ENCODE measurements at places on chromosomes 3 and 15.

- no peak for DNase-seq
Measured at GRCh38 chr3:116291141-116291540, 154.1 kb downstream of the LSAMP start.

GRCh38 chr3:14134291-14134690 is 9.4 kb downstream of the TMEM43 start:
- DNase-seq = no peak

DNA sequence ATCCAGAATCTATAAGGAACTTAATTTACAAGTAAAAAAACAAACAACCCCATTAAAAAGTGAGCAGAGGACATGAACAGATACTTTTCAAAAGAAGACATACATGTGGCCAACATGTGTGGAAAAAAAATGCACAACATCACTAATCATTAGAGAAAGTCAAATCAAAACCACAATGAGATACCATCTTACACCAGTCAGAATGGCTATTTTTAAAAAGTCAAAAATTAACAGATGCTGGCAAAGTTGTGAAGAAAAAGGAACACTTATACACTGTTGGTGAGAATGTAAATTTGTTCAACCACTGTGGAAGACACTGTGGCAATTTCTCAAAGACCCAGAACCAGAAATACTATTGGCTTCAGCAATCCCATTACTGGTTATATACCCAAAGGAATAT is 830.0 kb upstream of the ALCAM start:
- DNase-seq = no peak

- DNase-seq = no peak
Measured at GRCh38 chr3:156455839-156456238, 99.1 kb downstream of the SSR3 start.

DNA sequence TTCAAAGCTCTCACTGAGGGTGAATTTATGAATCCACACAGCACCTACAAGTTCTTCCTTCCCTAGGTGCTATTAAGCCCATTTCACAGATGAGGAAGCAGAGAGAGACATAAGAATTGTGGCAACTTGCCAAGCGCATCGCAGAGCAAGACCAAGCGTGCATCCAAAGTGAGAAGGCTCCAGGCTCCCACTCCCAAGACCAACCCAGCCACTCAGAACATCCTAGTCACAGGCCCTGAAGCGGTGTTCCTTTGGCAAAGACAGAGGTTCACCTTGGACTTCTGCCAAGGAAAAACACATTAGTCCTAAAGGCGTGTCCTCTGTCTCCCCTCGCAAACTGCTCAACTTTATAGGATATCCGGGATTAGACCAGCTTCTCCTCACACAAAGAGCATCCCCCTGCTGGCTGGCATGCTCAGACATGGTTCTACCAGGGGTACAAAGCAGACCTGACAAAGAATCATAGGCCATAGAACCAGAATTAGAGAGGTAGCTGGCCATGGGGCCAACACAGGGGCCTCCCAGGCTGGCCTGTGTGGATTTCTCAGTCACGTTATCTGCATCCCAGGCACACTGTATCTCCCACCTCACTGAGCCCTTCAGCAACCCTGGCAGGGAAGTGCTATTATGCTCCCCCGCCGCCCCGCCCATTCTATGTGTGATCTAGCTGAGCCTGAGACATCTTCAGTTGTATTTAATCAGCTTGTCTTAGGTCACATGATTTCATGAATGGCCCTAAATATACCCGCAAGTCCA is 160.2 kb downstream of the FOXP1 start:
- no peak for DNase-seq

- no peak for DNase-seq
Measured at GRCh38 chr3:112925969-112926368, 48.9 kb downstream of the CD200R1 start.

GRCh38 chr15:65666257-65666656 is 44.5 kb downstream of the SLC24A1 start:
- no peak for DNase-seq

DNA sequence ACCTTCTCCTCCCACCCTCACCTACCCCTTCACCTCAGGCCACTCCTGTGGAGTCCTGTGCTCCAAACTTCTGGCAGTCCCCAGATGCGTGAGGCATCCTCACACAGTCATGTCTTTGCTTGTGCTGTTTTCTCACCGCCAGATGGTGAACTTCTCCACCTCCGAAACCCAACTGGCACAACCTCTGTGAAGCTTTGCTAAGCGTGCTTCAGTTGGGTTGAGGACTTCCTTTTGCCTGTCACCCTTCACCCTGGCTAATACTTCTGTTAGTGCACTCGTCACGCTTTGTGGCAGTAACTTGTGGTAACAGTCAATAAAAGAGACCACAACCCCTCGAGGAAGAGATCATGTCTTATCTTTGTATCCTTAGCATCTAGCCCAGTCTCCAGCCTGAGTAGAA is 42.0 kb upstream of the SKOR1 start:
- DNase-seq = no peak

DNA sequence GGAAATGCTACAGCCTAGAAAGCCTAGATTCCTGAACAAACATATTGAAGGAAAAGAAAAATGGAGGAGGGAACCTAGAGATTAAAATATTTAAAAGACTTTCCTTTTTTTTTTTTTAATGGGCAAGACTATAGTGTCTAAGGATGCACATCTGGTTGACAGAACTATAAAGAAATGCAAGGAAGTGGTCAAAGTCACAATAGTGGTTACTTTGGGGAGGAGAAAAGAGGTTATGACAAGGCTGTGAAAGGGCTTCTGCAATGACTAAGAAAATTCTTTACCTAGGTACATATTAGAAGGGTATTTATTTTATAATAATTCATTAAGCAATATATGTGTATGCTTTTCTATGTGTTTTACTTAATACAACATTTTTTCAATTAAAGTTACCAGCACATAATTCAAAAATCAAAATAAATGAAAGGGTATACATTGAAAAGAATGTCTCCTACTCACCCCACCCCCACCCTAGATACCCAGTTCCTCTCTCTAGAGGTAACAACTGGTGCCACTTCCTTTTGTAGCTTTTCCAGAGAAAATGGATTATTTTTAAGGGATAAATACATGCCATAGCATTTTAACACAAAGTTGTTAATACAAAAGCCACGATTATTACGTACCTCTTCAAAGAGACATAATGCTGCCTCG is 70.1 kb downstream of the HERC1 start:
- no peak for DNase-seq

GRCh38 chr15:89128320-89129122 is 40.3 kb downstream of the ABHD2 start:
- no peak for DNase-seq

GRCh38 chr3:73536336-73536895 is 88.3 kb downstream of the PDZRN3 start:
- DNase-seq = no peak

DNA sequence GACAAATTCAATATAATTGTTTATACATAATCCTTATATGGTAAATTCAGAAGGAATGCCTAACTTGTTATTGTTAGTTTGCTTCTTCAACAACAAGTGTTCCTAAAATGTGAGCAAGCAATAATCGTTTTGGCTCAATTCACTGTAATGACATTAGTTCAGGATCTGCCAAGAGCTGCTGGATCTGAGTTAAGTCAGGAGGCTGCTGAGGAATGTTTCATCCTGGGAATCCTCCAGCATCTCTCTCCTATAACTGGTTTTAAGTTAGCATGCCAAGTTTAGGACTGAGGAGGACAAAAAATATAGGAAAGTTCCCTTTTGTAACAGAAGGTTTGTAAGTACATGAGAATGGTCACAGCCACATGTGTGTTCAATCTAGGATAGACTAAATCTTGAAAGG is 4.9 kb upstream of the GTF2A2 start:
- DNase-seq = no peak

DNA sequence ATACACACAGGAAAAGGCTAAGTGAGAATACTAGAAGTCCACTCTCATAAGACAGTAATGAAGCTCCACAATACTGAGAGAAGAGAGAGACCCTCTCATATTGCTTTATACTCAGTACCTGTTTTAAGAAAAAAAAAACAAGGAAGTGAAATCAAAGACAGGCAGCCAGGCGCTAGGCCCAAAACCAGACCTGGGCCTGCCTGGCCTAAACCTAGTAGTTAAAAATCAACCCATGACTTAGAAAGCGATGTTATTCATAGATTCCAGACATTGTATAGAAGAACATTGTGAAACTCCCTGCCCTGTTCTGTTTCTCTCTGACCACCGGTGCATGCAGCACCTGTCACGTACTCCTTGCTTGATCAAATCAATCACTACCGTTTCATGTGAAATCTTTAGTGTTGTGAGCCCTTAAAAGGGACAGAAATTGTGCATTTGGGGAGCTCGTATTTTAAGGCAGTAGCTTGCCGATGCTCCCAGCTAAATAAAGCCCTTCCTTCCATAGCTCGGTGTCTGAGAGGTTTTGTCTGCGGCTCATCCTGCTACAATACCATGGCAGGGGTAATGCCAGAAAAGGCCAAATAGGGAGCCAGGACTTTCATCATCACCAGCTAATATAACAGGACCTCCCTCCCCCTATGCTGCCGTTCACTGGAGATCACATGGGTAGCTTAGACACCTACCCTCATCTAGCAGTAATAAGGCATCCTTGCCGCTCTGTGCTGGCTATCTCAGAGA is 1294.1 kb downstream of the NSUN3 start:
- no peak for DNase-seq

DNA sequence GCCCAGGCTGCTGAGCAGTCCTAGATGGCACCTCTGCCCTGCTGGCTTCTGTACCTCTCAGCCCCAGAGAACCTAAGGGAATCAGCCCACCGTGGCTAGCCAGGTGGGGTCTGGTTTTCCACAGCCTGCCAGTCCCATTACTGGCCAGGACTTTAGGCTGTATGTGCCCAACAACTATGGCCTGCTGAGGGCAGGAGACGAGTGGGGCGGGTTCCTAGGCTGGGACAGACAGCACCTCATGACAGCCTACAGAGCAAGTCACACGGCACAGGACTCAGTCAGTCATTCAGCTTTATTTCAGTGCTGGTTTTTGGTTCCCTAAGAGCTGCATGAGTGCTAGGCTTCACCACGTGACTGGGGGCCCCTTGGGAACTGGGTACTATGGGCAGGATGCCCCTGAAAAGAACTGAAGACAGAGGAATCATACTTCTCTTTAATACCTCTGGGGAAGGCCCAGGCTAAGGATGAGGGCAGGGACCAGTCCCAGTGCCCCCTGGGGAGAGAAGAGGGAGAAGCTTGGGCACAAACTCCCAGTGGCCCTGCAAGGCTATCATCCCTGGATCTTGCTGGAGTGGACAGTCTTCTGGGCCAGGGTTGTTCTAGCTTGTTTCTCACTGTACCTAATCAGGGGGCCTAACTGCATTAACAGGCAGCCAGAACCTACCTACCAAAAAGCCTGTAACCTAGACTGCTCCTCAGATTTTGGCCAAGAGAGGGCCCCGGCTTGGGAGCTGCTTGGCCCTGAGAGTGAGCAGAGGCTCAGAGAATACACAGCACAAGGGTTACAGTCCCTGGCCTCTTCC is 14.8 kb downstream of the CLK3 start:
- no peak for DNase-seq

DNA sequence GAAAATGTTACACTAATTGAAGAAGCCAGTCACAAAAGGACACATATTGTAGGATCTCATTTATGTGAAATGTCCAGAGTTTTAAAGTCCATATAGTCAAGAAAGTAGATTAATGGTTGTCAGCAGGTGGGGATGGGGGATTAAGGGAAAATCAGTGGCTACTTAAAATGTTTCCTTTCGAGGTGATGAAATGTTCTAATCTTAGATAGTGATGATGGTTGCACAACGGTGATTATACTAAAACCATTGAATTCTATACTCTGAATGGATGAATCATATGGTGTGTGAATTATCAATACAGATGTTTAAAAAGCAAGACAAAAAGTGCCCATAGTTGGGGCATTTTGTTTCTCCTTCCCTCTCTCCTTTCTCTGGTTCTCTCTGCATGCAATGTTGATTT is 164.6 kb downstream of the ATG7 start:
- DNase-seq = no peak

DNA sequence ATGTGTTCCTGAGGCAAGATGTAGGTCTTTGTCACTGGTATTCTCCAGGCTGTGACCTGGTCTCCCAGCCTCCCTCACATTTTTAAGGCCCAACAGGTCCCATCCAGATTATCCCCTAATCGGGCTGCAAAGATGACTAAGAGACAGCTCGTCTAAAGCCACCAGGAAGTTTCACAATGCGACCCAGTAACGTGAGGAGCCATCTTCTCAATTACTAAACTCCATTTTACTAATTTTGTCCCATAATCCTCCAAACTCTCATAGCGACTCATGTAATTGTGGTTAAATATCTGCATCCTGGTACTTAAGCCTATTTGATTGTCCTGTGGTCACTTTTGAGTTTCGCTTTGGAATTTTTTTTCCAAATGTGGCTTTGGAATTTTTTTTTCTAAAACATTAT is 8.7 kb upstream of the PLA2G4F start:
- DNase-seq = no peak

- DNase-seq = no peak
Measured at GRCh38 chr15:32888221-32888761, 170.5 kb downstream of the GREM1 start.

DNA sequence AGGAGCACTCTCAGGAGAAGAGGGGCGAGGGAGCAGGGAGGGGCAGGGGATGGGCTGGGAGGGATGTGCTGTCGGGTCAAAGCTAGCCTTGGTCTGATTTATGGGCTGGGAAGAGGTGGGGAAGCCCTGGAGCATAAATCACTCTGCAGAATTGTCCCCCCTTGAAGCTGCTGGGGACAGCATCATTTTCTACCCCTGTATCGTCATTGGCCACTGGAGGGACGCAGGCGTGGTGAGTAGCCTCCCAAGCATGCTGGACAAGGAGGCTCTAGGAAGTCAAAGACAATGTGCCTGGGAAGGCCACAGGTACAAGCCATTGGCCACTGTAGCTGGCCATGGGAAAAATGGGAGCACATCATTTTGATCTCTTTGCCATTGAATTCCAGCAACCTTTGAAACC is 175.5 kb upstream of the CTDSPL start:
- peak; percentile 12 for DNase-seq

GRCh38 chr15:73398861-73399260 is 30.1 kb upstream of the HCN4 start:
- no peak for DNase-seq

DNA sequence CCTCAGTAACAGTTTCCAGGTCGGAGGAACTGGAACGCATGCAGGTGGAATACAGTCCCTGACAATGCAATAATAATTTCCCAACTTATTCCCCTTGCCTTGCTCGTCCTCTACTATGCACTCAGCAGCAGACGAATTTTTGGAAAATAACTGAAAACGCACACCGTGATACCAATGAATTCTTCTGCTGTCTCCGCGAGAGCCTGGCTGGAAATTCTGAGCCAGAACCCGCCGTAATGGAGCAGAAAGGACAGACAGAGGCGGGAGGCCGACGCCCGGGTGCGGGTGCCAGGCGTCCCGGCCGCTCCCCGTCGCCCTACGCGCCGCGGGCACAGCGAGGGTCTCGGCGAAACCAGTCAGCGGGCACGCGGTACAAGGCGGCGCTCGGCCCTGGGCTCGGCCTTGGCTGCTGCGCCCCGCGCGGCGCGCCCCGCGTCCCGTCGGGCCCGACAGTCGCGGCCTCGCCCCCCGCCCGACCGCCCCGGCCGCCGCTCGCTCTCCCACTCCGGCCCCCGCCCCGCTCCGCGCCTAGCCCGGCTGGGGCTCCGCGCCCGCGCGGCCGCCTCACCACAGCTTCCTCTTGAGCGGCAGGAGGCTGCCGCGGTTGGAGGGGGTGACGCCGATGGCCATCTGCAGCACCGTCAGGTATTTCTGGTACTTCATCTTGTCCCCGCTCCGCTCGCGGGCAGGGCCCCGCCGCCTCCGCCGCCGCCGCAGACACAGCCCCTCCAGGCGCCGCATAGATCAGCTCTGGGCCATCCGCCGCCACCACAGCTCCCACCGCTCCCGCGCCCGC is 114.5 kb upstream of the GOLGA8J start:
- DNase-seq = peak; percentile 37

- no peak for DNase-seq
Measured at GRCh38 chr3:12751571-12751970, 7.5 kb downstream of the TMEM40 start.

- DNase-seq = no peak
Measured at GRCh38 chr15:26007151-26007550, 144.0 kb upstream of the ATP10A start.

Data from endothelial cell (in vitro differentiated cells).